Activated CD8-positive, alpha-beta memory T cell treated with anti-CD3 and anti-CD28 coated beads for 4 hours (primary cell): ENCODE measurements at places on chromosomes 4 and X.

DNA sequence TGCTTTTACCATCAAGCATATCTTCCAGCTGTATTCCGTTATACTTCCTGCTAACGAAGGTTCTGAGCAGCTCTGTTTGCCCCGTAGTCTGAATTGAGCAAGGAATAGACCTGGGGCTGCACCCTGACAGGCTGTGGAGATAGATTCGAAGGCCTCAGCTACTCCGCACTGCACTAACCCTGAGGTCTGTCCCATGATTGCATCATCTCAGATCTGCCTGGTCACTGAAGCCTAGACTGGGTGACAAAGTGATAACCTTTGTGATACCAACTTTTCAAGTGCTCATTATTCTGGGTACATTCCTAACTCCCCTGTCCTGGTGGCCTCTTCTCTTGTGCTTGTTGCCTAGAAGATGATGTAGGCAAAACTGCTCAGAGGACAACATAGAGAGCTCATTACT, 29.9 kb upstream of the PGRMC1 start:
- no peak for DNase-seq

DNA sequence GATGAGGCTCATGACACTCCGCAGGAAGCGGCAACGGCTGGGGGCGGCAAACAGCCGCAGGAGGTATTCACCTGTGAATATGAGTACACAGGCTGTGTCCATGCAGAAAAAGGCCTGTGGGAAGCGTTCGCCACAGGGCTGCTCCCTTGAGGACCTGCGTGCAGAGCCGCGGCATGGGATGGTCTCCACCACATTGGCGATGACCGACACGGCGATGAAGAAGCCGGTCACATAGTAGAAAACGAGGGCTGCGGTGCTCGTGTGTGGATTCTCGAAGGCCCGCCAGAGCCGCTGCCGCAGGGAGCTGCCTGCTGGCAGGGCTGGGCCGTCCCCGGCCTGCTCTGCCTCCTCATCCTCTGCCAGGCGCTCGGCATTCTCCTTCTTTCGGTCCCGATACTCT, 2.2 kb downstream of the KCND1 start:
- no peak for DNase-seq

DNA sequence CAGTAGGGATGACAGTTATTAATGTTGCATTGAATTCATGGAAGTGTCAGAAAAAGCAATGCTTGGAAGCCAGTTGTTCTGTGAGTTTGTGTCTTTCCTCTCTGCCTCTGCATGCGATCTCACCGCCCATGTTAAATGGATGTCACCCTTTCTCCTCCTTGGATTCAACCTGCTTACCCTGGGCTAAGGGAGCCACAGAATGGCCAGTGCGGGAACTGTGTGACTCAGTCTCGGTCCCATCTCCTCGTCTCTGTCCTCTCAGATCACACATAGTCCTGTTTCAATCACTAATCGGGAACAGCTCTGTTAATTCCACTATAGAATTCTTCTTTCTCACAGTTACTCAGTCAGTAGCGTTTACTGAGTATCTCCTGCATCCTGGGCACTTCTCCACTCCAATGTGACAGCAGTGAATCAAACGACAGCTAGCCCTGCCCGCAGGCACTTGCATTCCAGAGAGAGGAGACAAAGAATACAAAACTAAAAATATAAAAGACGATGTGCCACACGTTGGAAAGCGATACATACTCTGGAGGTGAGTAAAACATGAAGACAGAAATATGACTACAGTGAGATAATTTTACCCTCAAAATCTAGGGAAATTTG, 53.6 kb upstream of the TLR3 start:
- DNase-seq, result no peak

- DNase-seq, result no peak
These were observed 58.4 kb upstream of the SORBS2 start for GRCh38 chr4:185870366-185870765.

- no peak for DNase-seq
These were observed 166.7 kb downstream of the HS6ST2 start for GRCh38 chrX:132791714-132792113.

GRCh38 chr4:138392751-138393308, 150.7 kb upstream of the SLC7A11 start:
- no peak for DNase-seq

- no peak for DNase-seq
These were observed 223.0 kb upstream of the ZIC3 start for GRCh38 chrX:137342969-137343368.

- no peak for DNase-seq
These were observed 250.7 kb downstream of the CBR4 start for GRCh38 chr4:168759321-168759720.

DNA sequence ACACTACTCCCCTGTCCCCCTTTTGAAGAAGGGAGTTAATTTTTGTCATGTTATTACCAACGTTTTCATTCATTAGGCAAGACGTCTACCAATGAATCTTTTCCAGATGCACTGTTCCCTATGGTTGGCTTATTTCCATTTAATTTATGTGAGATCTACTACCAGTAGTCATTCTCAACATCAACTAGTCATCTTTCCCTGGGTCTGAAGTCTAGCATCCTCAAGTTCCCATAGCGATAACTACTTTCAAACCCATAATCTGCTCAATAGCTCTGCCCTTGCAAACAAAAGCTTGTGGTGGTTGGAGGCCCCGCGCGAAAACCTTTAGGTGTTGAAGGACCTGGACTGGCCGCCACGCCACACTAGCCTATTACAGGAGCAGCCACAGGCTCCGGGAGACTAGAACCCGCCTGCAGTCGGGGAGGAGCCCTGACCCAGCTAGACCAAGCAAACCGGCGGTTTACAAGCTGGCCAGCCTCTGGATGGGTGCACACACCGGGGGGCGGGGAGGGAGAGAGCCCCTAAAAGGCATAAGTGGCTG, 746 bp downstream of the PPAT start:
- DNase-seq, result no peak

DNA sequence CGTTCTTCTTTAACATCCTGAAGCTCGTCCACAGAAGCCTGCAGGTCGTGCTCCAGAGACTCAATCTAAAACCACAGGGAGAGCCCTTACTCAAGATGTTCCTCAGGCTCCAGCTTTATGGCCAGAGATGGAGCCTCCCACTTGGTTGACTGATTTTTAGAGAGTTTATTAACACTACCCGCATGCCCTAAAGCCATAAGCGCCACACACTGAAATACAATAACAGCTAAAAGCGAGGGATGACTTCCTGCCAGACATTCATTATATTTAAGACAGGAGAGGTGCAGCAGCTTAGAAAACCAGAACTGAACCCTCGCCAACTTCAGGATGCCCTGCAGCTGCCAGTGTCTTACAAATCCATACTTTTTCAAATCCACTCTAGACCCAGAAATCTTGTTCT, 42.0 kb downstream of the SOD3 start:
- DNase-seq, result no peak

DNA sequence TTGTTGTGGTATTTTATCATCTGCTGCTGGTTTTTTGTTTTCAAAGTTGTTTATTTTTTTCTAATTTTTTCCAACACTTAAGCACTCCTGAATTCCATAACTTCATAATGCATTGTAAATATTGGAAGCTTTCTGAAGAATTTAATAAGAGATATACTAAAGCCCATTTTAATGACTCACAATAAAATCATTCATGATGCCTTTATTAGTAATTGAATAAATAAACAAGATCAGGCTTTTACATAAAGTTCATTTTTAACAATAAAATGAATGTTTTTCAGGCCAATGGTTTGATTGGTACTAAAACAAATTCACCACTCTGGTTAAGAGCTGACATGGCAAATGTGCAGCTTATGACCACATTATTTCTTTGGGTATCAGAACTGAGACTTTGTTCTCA, 408.2 kb upstream of the SMIM31 start:
- DNase-seq, result no peak

GRCh38 chr4:1640190-1640589, 43.9 kb downstream of the FAM53A start:
- no peak for DNase-seq

DNA sequence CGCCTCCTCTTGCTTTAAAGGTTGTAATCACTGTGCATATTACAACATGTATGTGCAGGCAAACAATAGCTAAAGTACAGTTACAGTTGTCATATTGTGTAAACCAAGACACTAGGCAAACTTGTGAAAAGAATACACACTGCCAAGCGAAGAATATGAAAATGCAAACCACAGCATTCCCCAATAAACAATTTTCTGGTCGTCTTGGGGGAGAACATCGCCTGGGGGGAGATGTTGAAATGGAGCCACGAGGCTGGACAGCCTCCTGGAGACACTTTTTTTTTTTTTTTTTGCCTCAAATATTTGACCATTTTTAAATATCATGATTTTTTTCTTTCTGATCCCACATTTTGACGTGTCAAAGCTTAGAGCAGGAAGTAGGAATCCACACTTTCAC, 51.7 kb upstream of the PDLIM3 start:
- DNase-seq, result no peak

DNA sequence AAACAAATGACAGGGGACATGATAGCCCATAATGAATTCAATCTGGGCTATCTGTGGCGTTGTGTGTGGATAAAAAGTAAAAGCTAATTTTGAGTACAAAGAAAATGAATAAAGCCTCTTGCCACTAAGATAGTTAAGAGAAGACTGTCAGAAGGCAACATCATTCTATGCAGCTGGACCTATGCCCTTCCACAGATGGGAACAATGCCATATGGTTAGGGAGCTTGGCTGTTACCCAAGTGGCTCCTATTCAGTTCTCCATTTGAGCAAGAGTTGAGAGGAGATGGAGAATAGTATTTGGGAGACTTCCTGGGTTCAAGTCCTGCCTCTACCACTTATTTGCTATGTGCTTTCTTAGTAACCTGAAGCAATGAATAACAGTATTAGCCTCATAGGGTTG, 107.7 kb downstream of the ANXA3 start:
- DNase-seq, result no peak

DNA sequence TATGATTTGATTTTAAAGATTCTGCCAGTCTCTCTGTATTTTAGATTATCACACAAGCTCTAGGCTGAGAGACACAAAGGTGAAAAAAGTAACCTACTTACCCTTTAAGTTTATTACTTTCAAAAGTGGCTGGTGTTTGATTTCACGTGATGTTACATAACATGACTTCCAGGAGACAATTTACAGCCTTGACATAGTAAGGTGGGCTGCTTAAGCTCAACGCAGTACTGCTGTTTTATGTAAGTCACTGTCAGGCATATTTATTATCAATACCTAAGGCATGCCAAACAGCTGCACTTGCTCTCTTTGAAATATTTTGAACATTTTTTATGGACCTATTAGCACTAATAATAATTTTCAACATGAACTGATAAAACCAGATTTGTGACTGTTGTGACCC, 451.5 kb upstream of the FAM241A start:
- DNase-seq, result no peak

DNA sequence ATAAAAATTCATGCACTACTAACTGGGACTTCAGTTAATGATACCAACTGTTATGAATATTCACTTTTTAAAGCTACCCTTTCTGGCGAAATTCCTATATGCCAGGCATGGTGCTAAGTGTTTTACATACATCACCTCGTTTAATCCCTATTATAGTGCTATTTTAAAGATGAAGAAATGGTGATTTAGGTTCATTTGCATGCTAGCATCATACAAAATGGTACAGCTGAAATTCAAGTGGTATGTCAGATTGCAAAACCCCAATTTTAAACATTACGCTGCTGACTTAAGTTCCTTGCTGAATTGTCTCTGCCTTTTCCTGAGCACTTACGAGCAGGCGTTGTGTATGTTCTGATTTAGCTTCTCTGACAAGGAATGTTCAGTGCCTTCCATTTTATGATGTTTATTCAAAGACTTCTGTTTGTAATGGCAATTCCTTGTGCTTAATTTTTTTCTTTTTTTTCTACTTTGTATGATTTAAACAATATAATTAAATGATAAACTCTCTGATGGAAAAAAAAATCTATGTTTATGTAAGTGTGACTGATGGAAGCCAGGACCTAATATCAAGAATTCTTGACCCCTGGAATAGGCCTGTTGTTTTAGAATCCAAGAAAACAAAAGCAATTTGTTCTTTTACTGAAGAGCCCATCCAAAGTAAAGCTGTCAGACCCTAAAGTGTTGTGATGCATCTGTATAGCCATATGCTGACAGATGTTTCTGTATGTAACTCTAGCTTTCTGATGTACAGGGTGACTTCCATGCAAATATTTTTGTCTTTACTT, 148.1 kb downstream of the PCDH7 start:
- no peak for DNase-seq

DNA sequence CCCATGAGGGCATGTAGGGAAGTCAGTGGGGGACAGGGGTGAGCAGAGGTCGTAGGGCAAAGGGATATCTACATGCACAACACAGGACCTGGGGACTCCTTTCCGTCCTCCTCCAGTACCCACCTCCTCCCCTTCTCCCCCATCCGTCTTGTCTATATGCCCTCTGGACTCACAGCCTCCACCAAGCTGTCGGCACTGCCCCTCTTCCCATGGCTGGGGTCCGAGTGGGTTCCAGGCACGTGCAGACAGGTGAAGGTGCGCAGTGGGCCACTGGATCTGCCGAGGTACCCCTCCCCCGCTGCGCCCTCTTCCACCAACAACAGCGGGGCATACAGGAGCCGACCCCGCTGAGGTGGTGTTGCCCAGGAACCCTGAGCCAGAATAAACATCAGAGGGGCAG, 5.5 kb upstream of the SYP start:
- DNase-seq, result no peak

DNA sequence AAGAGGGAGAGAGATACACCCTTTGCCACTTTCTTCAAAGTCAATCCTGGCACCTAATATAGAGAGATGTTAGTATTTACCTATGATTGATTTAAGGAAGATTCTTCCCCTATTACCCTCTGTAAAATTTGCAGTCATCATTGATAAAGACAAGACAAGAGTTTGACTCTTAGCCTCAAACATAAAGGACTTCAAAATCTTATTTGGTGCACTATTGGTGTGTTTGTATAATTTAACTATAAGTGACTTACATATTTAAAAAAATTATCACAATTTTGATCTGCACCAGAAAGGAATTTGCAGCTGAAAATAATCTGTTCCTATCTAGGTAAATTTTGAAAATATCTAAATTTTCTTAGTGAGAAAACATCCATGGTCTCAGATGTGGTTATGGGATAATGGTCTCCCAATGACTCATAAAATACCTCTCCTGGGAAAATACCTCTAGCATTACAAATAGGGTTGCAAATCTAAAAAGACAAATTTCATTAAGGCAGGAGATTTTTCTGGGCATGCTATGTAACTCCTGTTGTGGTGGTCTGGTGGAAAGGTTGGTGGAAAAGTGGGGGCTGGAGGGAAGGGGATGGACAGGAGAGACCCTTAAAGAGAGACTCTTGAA, 173.6 kb upstream of the MED14 start:
- DNase-seq, result no peak

- DNase-seq, result no peak
These were observed 26.1 kb downstream of the LAMTOR3 start for GRCh38 chr4:99868126-99868596.

GRCh38 chr4:10019521-10020051, 1.7 kb downstream of the SLC2A9 start:
- DNase-seq, result no peak

- no peak for DNase-seq
These were observed 14.1 kb downstream of the RNF212 start for GRCh38 chr4:1099270-1099669.

DNA sequence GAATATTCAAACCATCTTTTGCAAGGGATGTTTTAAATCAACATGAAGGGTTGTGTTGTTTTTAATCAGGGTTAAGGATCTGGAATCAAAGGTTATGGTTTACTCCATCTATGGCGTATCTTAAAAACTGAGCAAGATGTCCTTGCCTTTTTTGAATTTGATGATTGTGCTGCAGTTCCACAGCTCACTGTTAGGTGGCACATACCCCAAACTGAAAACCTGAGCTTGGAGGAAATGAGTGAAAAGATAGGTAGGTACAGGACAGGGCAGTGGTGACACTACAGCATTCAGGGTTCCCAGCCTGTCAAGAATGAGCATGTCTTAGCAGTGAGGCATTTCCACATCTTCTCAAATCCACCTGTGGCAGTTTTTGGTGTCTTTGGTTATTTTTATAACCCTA, 13.1 kb upstream of the EOLA1 start:
- no peak for DNase-seq
